GOT3 (cell line): ENCODE measurements at places on chromosomes 6 and 20.

GRCh38 chr6:52707963-52708680, 37.2 kb downstream of the TMEM14A start:
- no peak for DNase-seq

DNA sequence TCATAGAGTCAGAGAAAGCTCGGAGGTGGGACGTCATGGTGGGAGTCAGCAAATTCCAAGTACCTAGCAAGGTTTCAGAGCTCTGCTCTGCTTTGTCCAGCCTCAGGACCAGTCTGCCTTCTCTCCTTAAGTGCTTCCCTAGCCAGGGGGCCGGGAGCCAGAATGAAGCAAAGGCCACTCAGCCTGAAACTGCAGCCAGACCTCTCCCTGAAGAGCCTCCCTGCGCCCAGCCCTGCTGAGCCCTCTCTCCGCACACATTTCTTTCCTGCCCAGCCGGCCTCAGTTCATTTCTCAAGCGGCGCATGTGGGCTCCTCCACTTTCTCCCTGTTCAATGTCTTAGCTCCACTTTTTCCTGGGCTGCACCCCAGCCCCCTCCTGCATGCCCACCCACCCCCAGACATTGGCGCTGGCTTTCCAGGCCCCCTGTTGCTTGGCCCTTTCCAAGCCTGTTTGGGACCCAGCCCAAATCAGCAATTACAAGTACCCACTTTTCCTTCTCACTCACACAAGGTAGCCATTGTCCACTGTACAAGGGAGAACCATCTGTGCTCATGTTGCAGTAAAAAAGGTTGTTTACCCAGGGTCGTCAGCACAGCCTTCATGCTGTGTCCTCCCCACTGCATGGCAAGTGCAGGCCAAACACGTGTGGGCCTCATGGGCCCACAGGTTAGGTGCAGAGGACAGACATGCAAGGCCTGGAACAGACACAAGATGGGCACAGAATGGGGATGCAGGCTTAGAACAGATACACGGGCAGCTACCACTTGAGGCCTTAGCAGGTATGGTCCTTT, 147.1 kb downstream of the MRPL14 start:
- DNase-seq = no peak

DNA sequence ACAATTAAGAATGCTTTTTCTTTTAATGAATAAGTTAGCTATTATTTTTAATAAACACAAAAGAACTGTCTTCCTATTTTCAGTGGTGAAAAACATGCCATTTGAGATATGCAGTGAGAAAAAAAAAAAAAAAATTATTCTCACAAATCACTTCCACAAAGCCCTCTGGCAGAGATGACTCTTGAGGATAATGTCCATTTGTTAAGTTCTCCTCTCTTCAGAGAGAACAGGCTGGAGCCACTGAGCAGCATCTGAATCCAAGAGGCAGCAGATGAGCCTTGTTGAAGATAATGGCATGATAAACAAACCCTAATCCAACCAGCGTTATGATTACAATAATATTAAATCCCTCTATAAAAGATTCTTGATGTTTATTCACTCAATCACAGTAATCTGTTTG, 105.0 kb downstream of the PTPRK start:
- DNase-seq = no peak

- no peak for DNase-seq
Observed at GRCh38 chr20:4136078-4136966, 121.0 kb upstream of the RNF24 start.

- DNase-seq = no peak
Observed at GRCh38 chr6:6039946-6040509, 33.3 kb upstream of the NRN1 start.
